Nephron progenitor cell (in vitro differentiated cells): ENCODE measurements at places on chromosomes 2 and 18.
A peak's percentile ranks its signal among the peaks of the same experiment; 100 is the strongest.

DNA sequence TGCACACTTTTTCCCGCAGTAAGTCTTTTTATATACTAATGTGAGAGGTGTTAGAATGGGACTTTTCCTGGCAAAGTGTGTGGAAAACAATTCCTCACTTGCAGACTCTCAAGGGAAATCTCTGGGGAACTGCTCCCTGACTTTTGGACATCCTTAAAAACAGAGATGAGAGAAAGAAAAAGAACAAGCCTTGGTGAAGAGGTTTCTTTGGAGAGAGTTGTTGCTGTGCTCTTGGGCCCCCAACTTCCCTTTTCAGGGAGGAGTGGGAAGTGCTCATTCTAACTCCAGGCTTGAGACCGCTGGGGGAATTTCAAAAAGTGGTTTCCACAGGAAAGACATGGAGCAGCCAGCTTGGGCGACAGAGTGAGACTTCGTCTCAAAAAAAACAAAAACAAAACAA is 142.6 kb upstream of the SPRED2 start:
- no peak for DNase-seq
- H3K4me1 ChIP-seq, result peaks cover 25% of the 10 kb centered on the region
- no peak overlapping the region for H3K27ac ChIP-seq
- H3K36me3 ChIP-seq, result no peaks in the 10 kb centered on the region
- H3K27me3 ChIP-seq, result peaks cover 3% of the 10 kb centered on the region

- H3K4me3 ChIP-seq, result no peak overlapping the region
- DNase-seq, result no peak
- peaks cover 13% of the 10 kb centered on the region for H3K36me3 ChIP-seq
- H3K27me3 ChIP-seq, result peaks cover 3% of the 10 kb centered on the region
Measured at GRCh38 chr2:19299032-19299431, 59.4 kb downstream of the OSR1 start.

DNA sequence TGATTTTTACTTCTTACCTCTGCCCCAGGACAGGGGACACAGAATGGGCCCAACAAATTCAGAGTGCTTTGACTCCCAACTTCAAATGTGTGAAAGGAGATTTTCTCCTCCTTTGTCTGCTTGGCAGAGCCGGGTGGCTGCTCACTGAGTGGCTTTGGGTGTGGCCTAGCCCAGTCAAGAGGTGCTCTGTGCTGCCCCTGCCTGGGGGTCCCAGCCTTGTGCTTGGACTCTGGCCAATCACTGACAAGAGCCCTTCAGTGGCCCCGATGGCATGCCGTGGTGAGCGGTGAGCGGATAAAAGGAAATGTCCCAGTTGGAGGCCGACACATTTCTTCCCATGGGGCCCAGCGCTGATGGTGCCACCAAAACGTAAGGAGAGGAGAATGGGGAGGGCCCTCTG is 259.2 kb downstream of the CELF4 start:
- H3K27ac ChIP-seq, result no peak overlapping the region
- H3K27me3 ChIP-seq, result no peaks in the 10 kb centered on the region
- no peak overlapping the region for H3K4me3 ChIP-seq
- H3K4me1 ChIP-seq, result peaks cover 21% of the 10 kb centered on the region
- H3K36me3 ChIP-seq, result no peaks in the 10 kb centered on the region
- DNase-seq, result no peak

GRCh38 chr2:147430408-147430807 is 414.4 kb upstream of the ACVR2A start:
- H3K4me1 ChIP-seq, result no peaks in the 10 kb centered on the region
- DNase-seq, result no peak
- H3K4me3 ChIP-seq, result no peak overlapping the region
- peaks cover 5% of the 10 kb centered on the region for H3K27me3 ChIP-seq
- H3K36me3 ChIP-seq, result no peaks in the 10 kb centered on the region

- peak; percentile 81 for DNase-seq
- peaks cover 5% of the 10 kb centered on the region for H3K36me3 ChIP-seq
- peaks cover 3% of the 10 kb centered on the region for H3K27me3 ChIP-seq
Measured at GRCh38 chr2:135797497-135798274, 39.3 kb downstream of the LCT start.

DNA sequence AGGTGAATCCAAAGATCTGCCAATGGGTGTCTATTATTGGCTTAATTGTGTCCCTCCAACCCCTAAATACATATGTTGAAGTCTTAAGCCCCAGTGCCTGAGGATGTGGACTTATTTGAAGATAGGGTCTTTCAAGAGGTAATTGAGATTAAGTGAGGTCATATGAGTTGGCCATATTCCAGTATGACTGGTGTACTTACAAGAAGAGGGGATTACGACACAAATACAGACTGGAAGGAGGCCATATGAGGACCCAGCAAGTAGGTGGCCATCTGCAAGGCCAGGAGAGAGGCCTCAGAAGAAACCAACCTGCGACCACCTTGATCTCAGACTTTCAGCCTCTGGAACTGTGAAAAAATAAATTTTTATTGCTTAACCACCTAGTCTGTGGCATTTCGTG is 121.1 kb upstream of the FN1 start:
- H3K4me3 ChIP-seq, result no peak overlapping the region
- no peaks in the 10 kb centered on the region for H3K36me3 ChIP-seq
- no peak overlapping the region for H3K27ac ChIP-seq
- no peaks in the 10 kb centered on the region for H3K4me1 ChIP-seq
- DNase-seq, result no peak
- H3K27me3 ChIP-seq, result peaks cover 3% of the 10 kb centered on the region

DNA sequence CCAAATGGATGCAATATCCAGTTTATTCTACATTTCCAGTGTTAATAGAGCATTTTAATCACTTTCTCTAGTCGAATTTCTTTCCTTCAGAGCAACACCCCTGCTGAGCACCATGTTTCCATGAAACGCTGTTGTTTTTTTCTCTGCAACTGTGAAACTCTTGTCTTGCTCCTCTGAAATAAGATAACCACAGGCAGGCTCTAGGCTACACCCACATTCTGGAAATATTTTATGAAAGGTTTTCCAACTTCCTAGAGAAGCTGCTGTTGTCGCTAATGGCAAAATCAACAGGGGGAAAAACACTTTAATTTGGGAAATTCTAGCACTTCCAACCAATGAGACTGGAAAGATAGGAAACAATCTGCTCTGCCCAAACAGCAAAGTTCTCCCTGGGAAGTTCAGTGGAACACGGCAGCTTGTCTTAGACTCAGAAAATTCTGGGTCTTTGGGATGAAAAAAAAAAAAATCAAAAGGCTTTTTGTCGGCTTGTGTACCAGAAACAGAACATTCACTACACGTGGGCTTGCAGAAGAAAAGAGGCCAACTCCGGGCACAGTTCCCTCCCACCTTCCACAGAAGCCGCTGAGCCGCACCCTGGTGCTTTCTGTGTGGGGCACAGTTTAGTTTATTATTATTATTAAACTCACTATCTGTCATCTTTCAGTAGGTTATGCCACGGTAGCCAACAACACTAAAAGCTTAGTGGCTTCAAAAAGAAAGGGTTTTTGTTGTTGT is 98.7 kb downstream of the MMADHC start:
- peaks cover 16% of the 10 kb centered on the region for H3K4me1 ChIP-seq
- no peak overlapping the region for H3K4me3 ChIP-seq
- peaks cover 5% of the 10 kb centered on the region for H3K27me3 ChIP-seq
- H3K27ac ChIP-seq, result no peak overlapping the region
- no peak for DNase-seq

GRCh38 chr2:42901076-42901640 is 108.8 kb upstream of the HAAO start:
- peaks cover 20% of the 10 kb centered on the region for H3K36me3 ChIP-seq
- no peak overlapping the region for H3K27ac ChIP-seq
- DNase-seq, result no peak
- H3K27me3 ChIP-seq, result peaks cover 7% of the 10 kb centered on the region
- H3K4me3 ChIP-seq, result no peak overlapping the region

- no peak for DNase-seq
- H3K27ac ChIP-seq, result no peak overlapping the region
- peaks cover 10% of the 10 kb centered on the region for H3K36me3 ChIP-seq
- no peak overlapping the region for H3K4me3 ChIP-seq
- peaks cover 3% of the 10 kb centered on the region for H3K27me3 ChIP-seq
- no peaks in the 10 kb centered on the region for H3K4me1 ChIP-seq
Measured at GRCh38 chr2:67938053-67938452, 124.8 kb downstream of the C1D start.

DNA sequence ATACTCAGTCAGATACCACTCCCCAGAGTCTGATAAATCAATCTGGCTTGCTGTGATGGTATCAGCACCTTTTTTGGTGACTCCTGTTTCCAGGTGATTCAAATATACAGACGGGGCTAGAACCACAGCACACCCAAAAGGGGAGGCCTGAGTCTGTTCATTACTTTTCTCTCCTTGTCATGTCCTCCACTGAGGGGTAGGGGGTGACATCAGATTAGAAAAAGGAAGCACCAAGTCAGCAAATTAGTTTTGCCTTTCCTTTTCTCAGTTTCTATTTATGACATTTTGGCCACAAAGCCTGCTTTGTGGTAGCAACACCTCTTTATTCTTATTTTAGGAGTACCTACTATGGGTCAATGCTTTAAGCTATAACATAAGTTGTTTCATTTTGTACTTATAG is 127.4 kb downstream of the CCDC102B start:
- H3K4me1 ChIP-seq, result peaks cover 28% of the 10 kb centered on the region
- no peak overlapping the region for H3K27ac ChIP-seq
- peaks cover 2% of the 10 kb centered on the region for H3K27me3 ChIP-seq

- H3K36me3 ChIP-seq, result no peaks in the 10 kb centered on the region
- no peak overlapping the region for H3K27ac ChIP-seq
- no peaks in the 10 kb centered on the region for H3K27me3 ChIP-seq
- DNase-seq, result no peak
- peaks cover 37% of the 10 kb centered on the region for H3K4me1 ChIP-seq
Measured at GRCh38 chr2:121696410-121696930, 40.2 kb downstream of the NIFK start.

DNA sequence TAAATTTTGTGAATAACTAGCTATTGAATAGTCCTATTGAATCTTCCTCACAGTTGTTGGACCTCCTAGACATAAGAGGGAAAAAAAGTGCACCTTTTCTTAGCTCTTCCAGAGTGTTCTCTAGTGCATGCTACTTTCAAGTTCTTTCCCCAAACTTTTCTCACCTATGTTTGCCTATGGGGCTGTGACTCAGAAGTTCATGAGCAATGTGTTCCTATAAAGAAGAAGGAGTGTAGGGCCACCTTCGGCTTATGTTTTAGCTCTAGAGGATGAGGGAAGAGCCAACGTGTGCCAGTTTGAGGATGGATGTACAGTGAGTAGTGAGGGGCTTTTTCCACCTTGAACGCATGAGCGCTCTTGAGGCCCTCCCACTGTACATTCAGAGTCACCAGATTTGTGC is 27.0 kb upstream of the HNMT start:
- no peaks in the 10 kb centered on the region for H3K27me3 ChIP-seq
- no peak for DNase-seq
- no peak overlapping the region for H3K27ac ChIP-seq
- peaks cover 47% of the 10 kb centered on the region for H3K4me1 ChIP-seq
- H3K36me3 ChIP-seq, result no peaks in the 10 kb centered on the region

GRCh38 chr2:233938676-233939370 is 21.6 kb downstream of the TRPM8 start:
- peak overlapping the region; percentile 71 for H3K4me3 ChIP-seq
- peak; percentile 20 for DNase-seq
- no peak overlapping the region for H3K27ac ChIP-seq
- no peaks in the 10 kb centered on the region for H3K36me3 ChIP-seq

DNA sequence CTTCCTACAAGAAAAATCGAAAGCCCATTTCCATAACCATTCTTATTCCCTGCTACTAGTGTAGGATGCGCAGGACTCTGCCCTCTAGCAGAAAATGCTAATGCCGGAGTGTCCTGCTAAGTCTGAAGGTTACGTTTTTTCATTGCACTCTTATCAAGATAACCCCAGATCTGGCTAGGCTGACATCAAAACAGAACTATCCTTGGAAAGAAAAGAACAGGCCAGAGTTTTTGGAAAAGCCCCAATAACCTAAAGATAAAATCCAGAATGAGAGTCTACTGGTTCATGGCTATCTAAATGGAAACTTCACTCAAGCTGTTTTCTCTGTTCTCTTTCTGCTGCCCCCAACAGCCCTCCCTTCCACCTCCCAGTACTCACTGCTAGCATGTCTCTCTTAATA is 913 bp downstream of the RNF152 start:
- peak overlapping the region; percentile 86 for H3K4me3 ChIP-seq
- peaks cover 25% of the 10 kb centered on the region for H3K4me1 ChIP-seq
- peaks cover 37% of the 10 kb centered on the region for H3K36me3 ChIP-seq
- no peak overlapping the region for H3K27ac ChIP-seq
- peaks cover 38% of the 10 kb centered on the region for H3K27me3 ChIP-seq
- DNase-seq, result no peak

- DNase-seq, result no peak
- H3K27ac ChIP-seq, result no peak overlapping the region
- H3K36me3 ChIP-seq, result peaks cover 47% of the 10 kb centered on the region
Measured at GRCh38 chr2:168562971-168563370, 106.9 kb downstream of the CERS6 start.

GRCh38 chr2:165648801-165649200 is 145.2 kb downstream of the GALNT3 start:
- H3K4me1 ChIP-seq, result peaks cover 52% of the 10 kb centered on the region
- H3K27ac ChIP-seq, result no peak overlapping the region
- no peak for DNase-seq
- no peaks in the 10 kb centered on the region for H3K27me3 ChIP-seq
- no peak overlapping the region for H3K4me3 ChIP-seq

GRCh38 chr18:48675912-48676311 is 137.1 kb downstream of the CTIF start:
- no peak overlapping the region for H3K27ac ChIP-seq
- no peak overlapping the region for H3K4me3 ChIP-seq
- peaks cover 29% of the 10 kb centered on the region for H3K4me1 ChIP-seq
- DNase-seq, result no peak
- peaks cover 10% of the 10 kb centered on the region for H3K36me3 ChIP-seq

GRCh38 chr2:236851187-236851586 is 234.5 kb upstream of the COPS8 start:
- H3K27me3 ChIP-seq, result peaks cover 32% of the 10 kb centered on the region
- H3K4me3 ChIP-seq, result no peak overlapping the region
- H3K4me1 ChIP-seq, result peaks cover 67% of the 10 kb centered on the region

DNA sequence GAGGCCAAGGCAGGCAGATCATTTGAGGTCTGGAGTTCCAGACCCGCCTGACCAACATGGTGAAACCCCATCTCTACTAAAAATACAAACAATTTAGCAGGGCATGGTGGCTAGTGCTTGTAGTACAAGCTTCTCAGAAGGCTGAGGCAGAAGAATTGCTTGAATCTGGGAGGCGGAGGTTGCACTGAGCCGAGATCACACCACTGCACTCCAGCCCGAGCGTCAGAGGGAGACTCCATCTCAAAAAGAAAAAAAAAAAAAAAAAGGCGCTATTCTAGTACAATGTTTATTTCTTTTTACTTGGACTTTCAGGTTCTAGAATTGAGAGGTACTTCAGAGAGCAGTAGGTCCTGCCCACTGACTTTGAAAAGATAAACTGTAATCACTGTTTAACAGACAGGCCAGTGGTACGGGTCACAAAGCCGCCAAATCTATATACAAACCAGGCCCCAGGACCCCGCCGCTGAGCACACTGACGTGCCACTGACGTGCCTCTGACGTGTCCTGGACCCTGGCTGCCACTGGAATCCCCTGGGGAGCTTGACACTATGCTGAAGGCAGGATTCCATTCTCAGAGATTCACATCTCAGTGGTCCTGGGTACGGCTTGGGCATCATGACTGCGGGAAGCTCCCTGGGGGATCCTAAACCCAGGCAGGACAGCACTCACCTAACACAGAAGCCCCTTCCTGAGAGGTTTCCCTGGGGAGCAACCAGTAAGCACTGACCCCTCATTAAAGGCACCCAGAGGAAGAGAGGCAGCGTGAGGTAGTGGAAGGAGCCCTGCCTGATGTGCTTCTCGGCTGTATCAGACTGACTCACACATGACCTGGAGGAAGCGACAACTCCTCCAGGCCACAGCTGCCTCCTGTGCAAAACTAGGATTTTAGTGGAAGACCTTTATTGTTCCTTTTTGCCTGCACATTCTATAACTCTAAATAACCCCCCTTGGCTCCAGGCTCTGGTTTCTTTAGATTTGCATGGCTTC is 197.8 kb upstream of the MEIS1 start:
- peaks cover 36% of the 10 kb centered on the region for H3K4me1 ChIP-seq
- no peaks in the 10 kb centered on the region for H3K36me3 ChIP-seq
- H3K4me3 ChIP-seq, result no peak overlapping the region
- H3K27me3 ChIP-seq, result peaks cover 7% of the 10 kb centered on the region
- DNase-seq, result no peak
